Activated CD4-positive, alpha-beta memory T cell treated with anti-CD3 and anti-CD28 coated beads for 36 hours (primary cell): ENCODE measurements at places on chromosomes 3 and 15.
A peak's percentile ranks its signal among the peaks of the same experiment; 100 is the strongest.

DNA sequence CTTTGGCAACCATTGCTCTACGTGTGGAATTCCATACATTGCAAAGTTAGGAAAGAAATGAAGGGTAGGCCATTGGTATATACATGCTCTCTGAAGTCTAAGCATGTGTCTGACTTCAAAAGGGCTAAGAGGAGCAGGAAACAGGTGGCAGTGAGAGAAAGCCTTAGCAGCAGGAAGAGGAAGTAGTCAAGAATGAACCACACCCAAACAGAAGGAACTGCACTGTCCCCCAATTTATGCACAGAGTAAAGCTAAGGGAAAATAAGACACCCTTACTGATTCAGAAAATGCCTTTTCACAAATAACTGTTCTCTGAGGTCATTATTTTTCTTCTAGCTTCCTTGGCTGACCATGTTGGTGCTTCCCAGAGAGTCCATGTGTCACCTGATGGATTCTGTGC, 575.4 kb downstream of the NTRK3 start:
- no peak overlapping the region for H3K4me3 ChIP-seq
- no peaks in the 10 kb centered on the region for H3K27me3 ChIP-seq
- peaks cover 9% of the 10 kb centered on the region for H3K36me3 ChIP-seq
- peaks cover 16% of the 10 kb centered on the region for H3K4me1 ChIP-seq
- no peak for DNase-seq

- peak overlapping the region; percentile 81 for H3K27ac ChIP-seq
- no peaks in the 10 kb centered on the region for H3K27me3 ChIP-seq
- peaks cover 4% of the 10 kb centered on the region for H3K36me3 ChIP-seq
- no peak overlapping the region for H3K4me3 ChIP-seq
- H3K4me1 ChIP-seq: peaks cover 28% of the 10 kb centered on the region
- DNase-seq: no peak
These were observed 23.7 kb upstream of the FURIN start for GRCh38 chr15:90844696-90845095.

DNA sequence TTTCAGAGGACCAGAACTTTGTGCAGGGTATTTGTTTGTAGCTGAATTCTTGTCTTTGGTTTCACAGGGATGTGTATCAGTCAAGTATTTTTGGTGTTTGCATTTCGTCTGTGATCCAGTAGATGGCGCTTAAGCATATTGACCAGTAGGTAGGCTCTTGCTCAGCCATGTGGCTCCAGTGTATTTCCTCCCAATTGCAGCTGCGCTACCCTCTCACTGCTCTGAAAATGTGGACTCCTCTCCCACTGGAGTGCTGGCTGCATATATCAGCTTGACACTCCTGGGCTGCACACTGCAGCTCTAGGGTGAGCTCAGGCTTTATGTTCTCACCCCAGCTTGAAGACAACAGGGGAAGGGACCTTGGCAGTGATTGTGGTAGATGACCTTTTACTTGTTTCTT, 1264.3 kb upstream of the ALCAM start:
- H3K27me3 ChIP-seq: peaks cover 2% of the 10 kb centered on the region
- H3K36me3 ChIP-seq: no peaks in the 10 kb centered on the region
- H3K4me1 ChIP-seq: no peaks in the 10 kb centered on the region
- no peak overlapping the region for H3K4me3 ChIP-seq

- no peaks in the 10 kb centered on the region for H3K27me3 ChIP-seq
- H3K4me1 ChIP-seq: no peaks in the 10 kb centered on the region
- no peaks in the 10 kb centered on the region for H3K36me3 ChIP-seq
- H3K27ac ChIP-seq: no peak overlapping the region
These were observed 311.2 kb upstream of the MCTP2 start for GRCh38 chr15:93920204-93920603.

GRCh38 chr15:82062479-82063454, 16.9 kb upstream of the MEX3B start:
- DNase-seq: no peak
- H3K4me1 ChIP-seq: no peaks in the 10 kb centered on the region
- no peak overlapping the region for H3K27ac ChIP-seq
- peaks cover 45% of the 10 kb centered on the region for H3K27me3 ChIP-seq
- H3K4me3 ChIP-seq: no peak overlapping the region
- no peaks in the 10 kb centered on the region for H3K36me3 ChIP-seq

DNA sequence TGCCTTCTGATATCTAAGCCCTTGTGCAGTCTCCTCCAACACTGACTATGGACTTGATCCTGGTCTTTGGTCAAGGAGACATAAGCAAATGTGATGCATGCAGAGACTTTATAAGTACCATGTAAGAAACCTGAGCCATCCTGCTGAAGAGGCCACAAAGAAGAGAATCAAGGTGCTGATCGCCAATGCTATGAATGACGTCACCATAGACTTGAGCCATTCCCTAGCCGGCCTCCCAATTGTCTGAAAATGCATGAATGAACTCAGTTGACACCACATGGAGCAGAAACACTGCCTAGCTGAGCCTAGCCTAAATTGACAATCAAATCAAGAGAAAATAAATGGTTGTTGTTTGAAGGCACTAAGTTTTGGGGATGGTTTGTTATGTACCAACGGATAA, 51.9 kb downstream of the CERS3 start:
- H3K27ac ChIP-seq: no peak overlapping the region
- no peaks in the 10 kb centered on the region for H3K27me3 ChIP-seq
- no peaks in the 10 kb centered on the region for H3K4me1 ChIP-seq

DNA sequence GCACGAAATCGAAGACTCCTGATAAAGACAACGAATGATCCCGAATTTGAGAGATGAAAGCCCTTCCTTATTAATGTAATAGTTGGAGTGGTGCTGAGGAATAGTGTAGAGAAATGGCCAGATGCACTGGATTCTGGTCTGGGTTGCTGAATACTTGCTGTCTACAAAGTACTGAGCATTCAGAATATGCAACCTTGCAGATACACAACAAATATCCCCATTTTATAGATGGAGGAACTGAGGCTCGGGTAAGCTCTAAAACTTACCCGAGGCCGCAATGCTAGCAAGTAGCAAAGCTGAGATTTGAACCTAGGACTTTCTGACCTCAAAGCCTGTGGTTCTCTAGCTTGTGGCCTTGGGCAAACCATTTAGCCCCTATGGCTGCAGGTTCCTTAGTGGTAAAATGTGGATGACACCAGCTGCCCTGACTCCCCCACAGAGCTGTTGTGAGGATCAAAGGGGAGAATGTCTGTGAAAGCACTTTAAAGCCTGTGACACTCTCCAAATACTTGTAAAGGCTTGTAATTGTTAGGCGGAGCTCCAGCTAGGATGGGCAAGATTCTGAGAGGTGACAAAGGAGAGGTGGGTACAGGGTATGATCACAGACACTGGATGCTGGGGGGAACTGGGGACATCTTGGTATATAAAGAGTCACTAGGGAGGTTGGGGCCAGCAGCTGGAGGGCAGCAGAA, 39.8 kb downstream of the FOXB1 start:
- H3K27me3 ChIP-seq: peaks cover 4% of the 10 kb centered on the region
- H3K36me3 ChIP-seq: no peaks in the 10 kb centered on the region
- peaks cover 19% of the 10 kb centered on the region for H3K4me1 ChIP-seq

GRCh38 chr15:41921639-41922038, 27.8 kb upstream of the SPTBN5 start:
- peaks cover 29% of the 10 kb centered on the region for H3K36me3 ChIP-seq
- H3K27me3 ChIP-seq: no peaks in the 10 kb centered on the region
- no peak overlapping the region for H3K27ac ChIP-seq
- no peak overlapping the region for H3K4me3 ChIP-seq
- H3K4me1 ChIP-seq: peaks cover 12% of the 10 kb centered on the region

DNA sequence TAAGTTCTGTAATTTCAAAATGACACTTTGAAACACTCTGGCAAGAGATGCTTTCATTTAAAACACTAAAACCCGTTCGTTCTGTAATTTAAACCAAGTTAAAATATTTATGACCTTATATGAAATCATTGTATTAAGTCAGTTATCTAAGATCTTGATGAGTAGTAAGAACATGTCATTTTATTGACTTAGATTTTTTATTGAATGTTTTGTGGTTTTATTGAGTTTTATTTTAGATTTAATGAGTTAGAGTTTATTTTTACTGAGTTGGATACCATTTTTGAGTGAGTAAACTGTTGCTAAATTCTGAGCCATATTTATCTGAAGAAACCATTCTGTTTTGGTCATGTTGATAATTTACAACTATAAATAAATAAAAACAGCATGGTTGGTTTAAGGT, 94.3 kb downstream of the PPARG start:
- peaks cover 18% of the 10 kb centered on the region for H3K4me1 ChIP-seq
- peaks cover 14% of the 10 kb centered on the region for H3K27me3 ChIP-seq
- DNase-seq: no peak
- H3K36me3 ChIP-seq: no peaks in the 10 kb centered on the region

GRCh38 chr15:53226559-53226958, 436.4 kb upstream of the ONECUT1 start:
- no peak overlapping the region for H3K27ac ChIP-seq
- H3K36me3 ChIP-seq: no peaks in the 10 kb centered on the region
- no peaks in the 10 kb centered on the region for H3K4me1 ChIP-seq
- DNase-seq: no peak

GRCh38 chr3:150789451-150789850, 26.5 kb upstream of the SIAH2 start:
- no peak overlapping the region for H3K27ac ChIP-seq
- no peak for DNase-seq
- H3K36me3 ChIP-seq: no peaks in the 10 kb centered on the region
- H3K4me3 ChIP-seq: no peak overlapping the region
- peaks cover 2% of the 10 kb centered on the region for H3K27me3 ChIP-seq

GRCh38 chr15:59521443-59521842, 83.5 kb downstream of the FAM81A start:
- peaks cover 20% of the 10 kb centered on the region for H3K4me1 ChIP-seq
- no peaks in the 10 kb centered on the region for H3K36me3 ChIP-seq
- peaks cover 3% of the 10 kb centered on the region for H3K27me3 ChIP-seq
- H3K4me3 ChIP-seq: no peak overlapping the region

GRCh38 chr3:102339671-102340070, 95.1 kb upstream of the ZPLD1 start:
- no peak overlapping the region for H3K27ac ChIP-seq
- no peak for DNase-seq
- peaks cover 3% of the 10 kb centered on the region for H3K27me3 ChIP-seq
- H3K36me3 ChIP-seq: no peaks in the 10 kb centered on the region

DNA sequence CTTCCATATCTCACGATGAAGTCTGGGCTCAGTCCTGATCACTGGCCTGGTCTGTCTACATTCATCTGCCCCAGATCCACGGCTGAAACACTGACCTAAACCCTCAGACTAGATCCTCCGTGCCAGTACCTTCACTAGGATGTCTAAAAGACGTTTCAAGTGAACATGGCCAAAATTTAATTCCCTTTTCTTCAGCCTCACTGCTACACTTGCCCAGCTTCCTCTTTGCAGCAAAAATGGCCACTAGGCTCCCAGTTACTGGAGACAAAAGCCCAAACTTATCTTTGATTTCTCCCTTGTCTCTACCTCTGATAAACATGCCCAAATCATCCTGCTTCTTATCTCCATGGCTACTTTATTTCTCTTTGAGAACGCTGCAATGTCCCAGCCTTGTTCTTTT, 1.7 kb downstream of the RASSF1 start:
- H3K36me3 ChIP-seq: peaks cover 43% of the 10 kb centered on the region
- H3K4me1 ChIP-seq: peaks cover 45% of the 10 kb centered on the region

- peaks cover 28% of the 10 kb centered on the region for H3K27me3 ChIP-seq
- H3K27ac ChIP-seq: no peak overlapping the region
- H3K36me3 ChIP-seq: no peaks in the 10 kb centered on the region
- H3K4me1 ChIP-seq: peaks cover 7% of the 10 kb centered on the region
- peak overlapping the region; percentile 50 for H3K4me3 ChIP-seq
- peak; percentile 61 for DNase-seq
These were observed 112.7 kb downstream of the RAB11A start for GRCh38 chr15:65981837-65982626.

GRCh38 chr15:31266712-31267111, 59.9 kb upstream of the KLF13 start:
- peaks cover 66% of the 10 kb centered on the region for H3K4me1 ChIP-seq
- no peaks in the 10 kb centered on the region for H3K36me3 ChIP-seq
- H3K27me3 ChIP-seq: no peaks in the 10 kb centered on the region
- H3K4me3 ChIP-seq: peak overlapping the region; percentile 9
- H3K27ac ChIP-seq: peak overlapping the region; percentile 59

- no peaks in the 10 kb centered on the region for H3K27me3 ChIP-seq
- DNase-seq: no peak
- H3K36me3 ChIP-seq: peaks cover 42% of the 10 kb centered on the region
These were observed 60.1 kb downstream of the SGO1 start for GRCh38 chr3:20125897-20126296.

DNA sequence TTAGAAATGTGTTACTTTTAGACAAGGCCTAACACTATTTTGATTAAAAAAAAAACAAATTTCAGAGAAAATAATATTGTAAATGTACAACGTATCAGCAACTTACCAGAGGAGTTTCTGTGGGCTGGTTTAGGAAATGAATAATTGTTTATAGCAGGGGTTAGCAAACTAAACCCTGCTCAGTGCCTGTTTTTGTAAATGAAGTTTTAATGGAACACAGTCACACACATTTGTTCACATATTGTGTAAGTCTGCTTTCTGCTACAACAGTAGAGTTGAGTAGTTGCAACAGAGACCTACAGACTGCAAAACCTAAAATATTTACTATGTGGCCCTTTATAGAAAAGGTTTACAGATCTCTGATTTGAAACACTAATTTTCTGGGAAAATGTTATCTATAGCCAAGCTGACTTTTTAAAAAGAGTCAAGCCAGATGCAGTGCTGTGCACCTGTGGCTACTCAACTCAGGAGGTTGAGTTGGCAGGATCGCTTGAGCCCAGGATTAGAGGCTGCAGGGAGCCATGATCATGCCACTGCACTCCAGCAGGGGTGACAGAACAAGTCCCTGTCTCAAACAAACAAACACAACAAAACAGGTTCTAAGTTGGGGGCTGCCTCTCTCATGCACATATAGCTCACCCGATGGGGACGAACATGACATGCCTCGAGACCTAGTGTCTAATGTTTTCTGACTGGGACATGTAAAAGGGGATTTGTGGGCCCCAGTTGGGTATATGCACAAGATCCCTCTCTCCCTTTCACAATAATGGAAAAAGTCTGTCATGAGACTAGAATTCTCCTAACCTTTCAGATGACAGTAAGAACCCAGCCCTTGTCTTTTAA, 182.5 kb downstream of the TNIK start:
- no peaks in the 10 kb centered on the region for H3K27me3 ChIP-seq
- H3K4me1 ChIP-seq: peaks cover 58% of the 10 kb centered on the region

- no peaks in the 10 kb centered on the region for H3K27me3 ChIP-seq
- no peak overlapping the region for H3K4me3 ChIP-seq
- H3K4me1 ChIP-seq: peaks cover 8% of the 10 kb centered on the region
- DNase-seq: no peak
These were observed 58.1 kb downstream of the DNAH1 start for GRCh38 chr3:52374173-52374572.

DNA sequence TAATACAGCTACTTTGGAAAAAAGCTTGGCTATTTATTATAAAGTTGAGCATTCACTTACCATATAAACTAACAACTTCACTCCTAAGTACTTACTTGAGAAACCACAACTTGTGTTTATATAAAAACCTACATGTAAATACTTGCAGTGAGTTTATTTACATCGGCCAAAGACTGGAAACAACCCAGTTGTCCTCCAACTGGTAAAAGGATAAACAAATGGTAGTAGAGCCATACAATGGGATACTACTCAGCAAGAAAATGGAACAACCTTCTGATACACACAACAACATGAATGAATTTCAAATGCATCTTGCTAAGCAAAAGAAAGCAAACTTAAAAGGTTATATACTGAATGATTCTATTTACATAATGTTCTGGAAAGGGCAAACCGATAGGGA, 63.7 kb downstream of the SLC7A14 start:
- H3K27ac ChIP-seq: no peak overlapping the region
- DNase-seq: no peak
- no peak overlapping the region for H3K4me3 ChIP-seq
- H3K4me1 ChIP-seq: peaks cover 5% of the 10 kb centered on the region
